ENCODE measurements at places on chromosomes 4 and X.

GRCh38 chr4:148630051-148630450 is 187.8 kb upstream of the NR3C2 start:
- DNase-seq: no peak

DNA sequence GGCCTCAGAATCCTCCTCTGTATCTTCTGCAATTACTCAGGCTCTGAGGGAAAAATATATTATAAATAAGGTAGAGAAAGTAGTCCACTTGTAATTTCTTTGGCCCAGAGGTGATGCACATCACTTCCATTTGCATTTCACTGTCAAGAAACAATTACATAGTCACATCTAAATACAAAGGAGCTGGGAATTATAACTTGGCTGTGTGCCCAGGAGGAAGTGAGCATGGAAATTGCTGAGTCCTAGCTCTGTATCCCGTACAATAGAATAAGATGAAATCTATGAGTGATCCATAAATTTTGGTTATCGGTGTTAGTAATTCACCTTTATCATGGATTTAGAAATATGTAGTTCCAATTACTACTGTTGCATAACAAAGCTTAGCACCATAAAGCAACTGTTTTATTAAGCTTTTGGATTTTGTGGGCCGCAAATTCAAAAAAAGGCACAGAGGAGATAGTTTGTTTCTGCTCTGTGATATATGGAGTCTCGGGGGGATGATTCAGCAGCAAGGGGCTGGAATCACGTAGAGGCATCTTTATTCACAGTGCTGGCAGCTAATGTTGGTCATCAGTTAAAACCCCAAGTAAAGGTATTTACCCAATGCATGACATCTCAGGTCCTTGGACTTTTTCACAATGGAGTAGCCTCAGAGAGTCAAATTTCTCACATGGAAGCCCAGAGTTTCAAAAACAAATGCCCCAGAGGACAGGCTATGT is 241.4 kb upstream of the GALNT7 start:
- DNase-seq: peak; percentile 19

DNA sequence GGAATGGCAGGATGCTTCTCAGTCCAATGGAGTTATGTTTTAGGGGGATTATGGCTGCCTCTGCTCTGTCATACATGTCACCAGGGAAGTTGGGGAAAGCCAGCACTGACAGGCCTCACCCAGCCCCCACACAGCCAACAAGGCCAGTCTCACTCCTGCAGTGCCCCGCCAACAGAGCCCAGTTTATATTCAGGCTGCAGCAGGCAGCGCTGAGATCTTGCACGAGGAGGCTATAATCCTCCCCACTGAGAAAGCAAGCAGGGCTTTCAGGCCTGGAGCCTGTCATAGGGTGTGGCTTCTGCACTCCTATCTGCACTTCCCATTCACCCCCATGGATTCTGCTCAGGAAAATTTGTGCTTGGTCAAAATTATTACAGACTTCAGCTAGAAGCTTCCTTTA is 25.1 kb downstream of the ADAD1 start:
- no peak for DNase-seq

DNA sequence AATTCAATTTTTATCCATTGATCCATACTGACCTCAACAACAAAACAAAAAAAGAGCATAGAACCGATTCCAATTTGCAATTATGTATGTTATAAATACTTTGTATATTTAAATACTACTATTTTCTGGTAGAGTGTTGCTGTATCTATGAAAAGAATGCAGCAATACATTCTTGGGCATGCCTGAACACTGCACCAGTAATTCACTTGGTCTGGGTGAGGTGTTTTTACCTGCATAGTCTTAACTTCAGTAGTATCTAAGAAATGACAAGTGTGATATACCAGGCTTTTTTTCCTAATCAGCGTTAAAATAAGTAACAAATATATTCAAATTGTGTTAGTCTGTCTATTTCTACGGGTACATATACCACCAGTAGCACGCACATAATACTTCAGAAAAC is 120.2 kb downstream of the KLHL13 start:
- DNase-seq: no peak

- DNase-seq: no peak
Measured at GRCh38 chrX:15679246-15679645, 14.6 kb upstream of the CLTRN start.

DNA sequence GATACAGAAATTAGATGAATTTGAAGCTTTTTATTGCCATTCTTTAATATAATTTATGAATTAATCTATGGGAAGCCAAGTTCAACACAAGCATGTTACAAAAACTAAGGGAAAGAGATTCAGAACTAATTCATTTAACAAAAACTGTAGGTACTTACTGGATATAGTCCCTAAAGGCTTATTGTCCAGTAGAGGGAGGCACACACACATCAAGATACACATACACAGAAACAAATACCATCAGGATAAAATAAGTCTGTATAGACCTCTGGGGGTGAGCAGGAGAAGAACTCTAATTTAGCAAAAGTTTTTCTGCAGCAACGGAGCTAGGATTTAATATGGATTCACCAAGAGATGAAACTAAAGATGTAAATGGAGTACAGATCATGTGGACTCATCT is 83.0 kb upstream of the IL13RA1 start:
- no peak for DNase-seq
